ENCODE measurements at places on chromosomes 5 and 9.

- H3K27ac ChIP-seq: no peak overlapping the region
- no peaks in the 10 kb centered on the region for H3K36me3 ChIP-seq
- DNase-seq: no peak
- no peak overlapping the region for H3K4me3 ChIP-seq
- H3K27me3 ChIP-seq: no peaks in the 10 kb centered on the region
- no peaks in the 10 kb centered on the region for H3K4me1 ChIP-seq
Measured at GRCh38 chr5:162654661-162655405, 587.3 kb downstream of the GABRG2 start.

GRCh38 chr5:136032564-136032963 lies 3.8 kb downstream of the TGFBI start:
- H3K4me1 ChIP-seq: peaks cover 66% of the 10 kb centered on the region
- peak overlapping the region; percentile 81 for H3K4me3 ChIP-seq
- peak overlapping the region; percentile 90 for H3K27ac ChIP-seq

- H3K4me1 ChIP-seq: no peaks in the 10 kb centered on the region
- H3K27ac ChIP-seq: no peak overlapping the region
- no peak for DNase-seq
- no peaks in the 10 kb centered on the region for H3K27me3 ChIP-seq
Measured at GRCh38 chr5:151216781-151217180, 7.1 kb downstream of the CCDC69 start.

DNA sequence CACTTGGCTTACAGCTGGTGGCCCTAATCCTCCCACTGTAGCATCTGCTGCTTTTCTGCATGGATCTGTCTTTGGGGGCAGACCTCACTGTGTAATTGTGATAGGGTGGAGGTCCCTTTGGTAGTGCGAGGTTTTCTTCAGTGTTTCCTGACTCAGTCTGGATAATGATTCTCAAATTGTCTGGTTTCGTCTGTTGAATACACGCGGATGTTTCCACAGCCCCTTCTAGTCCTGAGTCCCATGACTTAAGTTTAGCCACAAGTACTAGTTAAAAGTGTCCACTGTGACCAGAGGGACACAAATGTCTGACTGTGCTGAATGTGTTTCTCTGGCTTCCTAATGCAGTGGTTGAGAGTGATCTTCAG lies 70.5 kb downstream of the LMNB1 start:
- H3K36me3 ChIP-seq: no peaks in the 10 kb centered on the region
- no peaks in the 10 kb centered on the region for H3K4me1 ChIP-seq
- no peak overlapping the region for H3K27ac ChIP-seq
- H3K4me3 ChIP-seq: no peak overlapping the region

- no peak overlapping the region for H3K27ac ChIP-seq
- DNase-seq: no peak
- no peak overlapping the region for H3K4me3 ChIP-seq
- H3K36me3 ChIP-seq: peaks cover 38% of the 10 kb centered on the region
- no peaks in the 10 kb centered on the region for H3K27me3 ChIP-seq
Measured at GRCh38 chr5:5466227-5466626, 43.8 kb downstream of the ICE1 start.

GRCh38 chr9:84254972-84255371 lies 85.6 kb downstream of the SLC28A3 start:
- H3K36me3 ChIP-seq: no peaks in the 10 kb centered on the region
- no peak overlapping the region for H3K27ac ChIP-seq
- no peaks in the 10 kb centered on the region for H3K4me1 ChIP-seq
- no peak overlapping the region for H3K4me3 ChIP-seq

DNA sequence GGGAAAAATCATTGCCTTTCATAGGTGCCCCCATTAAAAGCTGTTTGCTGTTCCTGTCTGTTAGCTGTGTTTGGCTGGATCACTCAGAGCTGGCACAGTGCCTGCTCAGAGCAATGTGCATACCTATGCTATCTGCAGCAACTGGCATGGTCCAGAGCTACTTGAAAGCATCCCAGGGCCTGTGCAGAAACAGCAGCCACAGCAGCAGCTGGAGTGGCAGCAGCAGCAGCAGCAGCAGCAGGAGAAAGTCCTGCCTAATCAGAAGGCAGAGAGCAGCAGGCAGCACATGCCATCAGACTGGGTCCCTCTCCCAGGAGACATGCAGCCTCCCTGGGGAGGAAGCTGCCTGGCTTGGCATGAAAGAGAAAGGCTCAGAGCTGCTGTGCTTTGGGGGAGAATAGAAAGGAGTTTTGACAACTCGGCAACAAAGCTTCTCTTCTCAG lies 243.8 kb upstream of the WWC1 start:
- no peak overlapping the region for H3K4me3 ChIP-seq
- no peaks in the 10 kb centered on the region for H3K4me1 ChIP-seq
- H3K27me3 ChIP-seq: no peaks in the 10 kb centered on the region
- no peak overlapping the region for H3K27ac ChIP-seq
- peak; percentile 17 for DNase-seq

GRCh38 chr5:88824141-88824540 lies 58.8 kb downstream of the MEF2C start:
- no peaks in the 10 kb centered on the region for H3K36me3 ChIP-seq
- no peak overlapping the region for H3K4me3 ChIP-seq
- H3K27ac ChIP-seq: no peak overlapping the region
- H3K27me3 ChIP-seq: no peaks in the 10 kb centered on the region
- peaks cover 45% of the 10 kb centered on the region for H3K4me1 ChIP-seq

- no peak overlapping the region for H3K27ac ChIP-seq
- peaks cover 22% of the 10 kb centered on the region for H3K4me1 ChIP-seq
- H3K36me3 ChIP-seq: peaks cover 24% of the 10 kb centered on the region
- H3K27me3 ChIP-seq: no peaks in the 10 kb centered on the region
- H3K4me3 ChIP-seq: no peak overlapping the region
Measured at GRCh38 chr9:129832982-129833381, 2.1 kb downstream of the C9orf78 start.

GRCh38 chr9:84261070-84261746 lies 79.3 kb downstream of the SLC28A3 start:
- peak overlapping the region; percentile 68 for H3K4me3 ChIP-seq
- no peak overlapping the region for H3K27ac ChIP-seq
- peak; percentile 85 for DNase-seq
- no peaks in the 10 kb centered on the region for H3K36me3 ChIP-seq

GRCh38 chr5:154526231-154527226 lies 48.5 kb upstream of the HAND1 start:
- H3K4me1 ChIP-seq: 0 out of 2 replicates have a peak, but pooled peaks cover 6% of the 10 kb centered on the region
- H3K27me3 ChIP-seq: peaks cover 24% of the 10 kb centered on the region
- DNase-seq: no peak
- no peak overlapping the region for H3K4me3 ChIP-seq
- H3K36me3 ChIP-seq: no peaks in the 10 kb centered on the region
- no peak overlapping the region for H3K27ac ChIP-seq

- no peak overlapping the region for H3K27ac ChIP-seq
- H3K4me1 ChIP-seq: no peaks in the 10 kb centered on the region
- no peaks in the 10 kb centered on the region for H3K36me3 ChIP-seq
- no peak for DNase-seq
Measured at GRCh38 chr5:20494706-20495105, 506.7 kb upstream of the CDH18 start.

DNA sequence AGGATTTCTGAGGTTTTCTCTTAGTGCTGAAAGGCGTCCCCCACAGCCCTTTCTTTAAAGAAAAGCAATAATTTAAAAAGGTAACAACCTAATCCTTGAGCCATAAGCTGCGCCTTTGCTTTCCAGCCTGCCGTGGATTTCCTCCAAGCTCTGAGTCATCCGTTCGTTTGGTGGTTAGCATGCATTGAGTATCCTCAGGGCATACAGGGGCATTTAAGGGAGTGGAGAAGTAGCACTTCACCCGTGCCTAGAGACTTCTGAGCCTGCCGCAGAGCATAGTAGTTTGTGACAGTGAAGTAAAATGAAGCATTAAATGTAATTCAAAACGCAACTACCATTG lies 892 bp upstream of the TNC start:
- no peaks in the 10 kb centered on the region for H3K36me3 ChIP-seq
- peak overlapping the region; percentile 79 for H3K27ac ChIP-seq
- peak overlapping the region; percentile 91 for H3K4me3 ChIP-seq
- peaks cover 45% of the 10 kb centered on the region for H3K4me1 ChIP-seq
- no peaks in the 10 kb centered on the region for H3K27me3 ChIP-seq

DNA sequence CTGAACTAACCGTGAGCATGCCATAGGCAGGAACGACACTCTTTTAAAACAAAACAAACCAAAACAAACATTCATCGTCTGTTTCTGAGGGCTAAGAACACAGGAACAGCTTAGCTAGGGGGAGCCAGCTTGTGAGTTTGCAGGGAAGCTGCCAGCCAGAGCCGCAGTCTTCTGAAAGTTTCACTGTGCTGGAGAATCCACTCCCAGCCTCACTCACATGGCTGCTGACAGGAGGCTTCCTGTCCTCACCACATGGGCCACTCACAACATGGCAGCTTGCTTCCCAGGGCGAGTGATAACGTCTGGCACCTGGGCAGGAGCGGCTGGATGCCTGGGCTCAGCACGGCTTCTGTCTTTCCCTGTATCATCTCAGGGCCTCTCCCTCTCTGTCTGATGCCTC lies 275.2 kb downstream of the MSX2 start:
- H3K4me3 ChIP-seq: no peak overlapping the region
- H3K27me3 ChIP-seq: no peaks in the 10 kb centered on the region
- H3K4me1 ChIP-seq: no peaks in the 10 kb centered on the region

- H3K4me3 ChIP-seq: no peak overlapping the region
- H3K36me3 ChIP-seq: no peaks in the 10 kb centered on the region
- no peak for DNase-seq
- H3K27ac ChIP-seq: no peak overlapping the region
- no peaks in the 10 kb centered on the region for H3K27me3 ChIP-seq
Measured at GRCh38 chr5:106822851-106823250, 847.9 kb downstream of the EFNA5 start.

GRCh38 chr9:137411645-137412380 lies 11.1 kb downstream of the EXD3 start:
- H3K4me1 ChIP-seq: peaks cover 14% of the 10 kb centered on the region
- no peak overlapping the region for H3K4me3 ChIP-seq
- no peaks in the 10 kb centered on the region for H3K36me3 ChIP-seq
- H3K27ac ChIP-seq: no peak overlapping the region

DNA sequence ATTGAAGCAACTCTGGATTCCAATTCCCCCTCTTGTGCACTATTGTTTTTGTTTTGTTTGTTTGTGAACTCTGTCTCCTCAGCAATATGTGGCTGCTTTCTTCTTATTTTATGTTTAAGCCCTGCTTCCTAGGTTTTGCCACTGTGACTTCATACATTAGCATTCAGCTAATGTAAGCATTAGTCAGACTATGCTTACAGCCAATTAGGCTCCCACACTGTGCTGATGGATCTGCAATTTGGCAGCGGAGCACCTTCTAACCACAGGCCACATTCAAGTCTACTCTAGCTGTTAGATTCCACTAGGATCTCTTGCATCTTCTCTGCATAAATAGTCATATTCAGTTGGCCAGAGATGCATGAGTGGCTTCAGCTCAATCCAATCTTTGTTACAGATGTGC lies 9.6 kb upstream of the BICD2 start:
- DNase-seq: peak; percentile 96
- no peak overlapping the region for H3K4me3 ChIP-seq
- H3K36me3 ChIP-seq: no peaks in the 10 kb centered on the region
- peaks cover 8% of the 10 kb centered on the region for H3K4me1 ChIP-seq

DNA sequence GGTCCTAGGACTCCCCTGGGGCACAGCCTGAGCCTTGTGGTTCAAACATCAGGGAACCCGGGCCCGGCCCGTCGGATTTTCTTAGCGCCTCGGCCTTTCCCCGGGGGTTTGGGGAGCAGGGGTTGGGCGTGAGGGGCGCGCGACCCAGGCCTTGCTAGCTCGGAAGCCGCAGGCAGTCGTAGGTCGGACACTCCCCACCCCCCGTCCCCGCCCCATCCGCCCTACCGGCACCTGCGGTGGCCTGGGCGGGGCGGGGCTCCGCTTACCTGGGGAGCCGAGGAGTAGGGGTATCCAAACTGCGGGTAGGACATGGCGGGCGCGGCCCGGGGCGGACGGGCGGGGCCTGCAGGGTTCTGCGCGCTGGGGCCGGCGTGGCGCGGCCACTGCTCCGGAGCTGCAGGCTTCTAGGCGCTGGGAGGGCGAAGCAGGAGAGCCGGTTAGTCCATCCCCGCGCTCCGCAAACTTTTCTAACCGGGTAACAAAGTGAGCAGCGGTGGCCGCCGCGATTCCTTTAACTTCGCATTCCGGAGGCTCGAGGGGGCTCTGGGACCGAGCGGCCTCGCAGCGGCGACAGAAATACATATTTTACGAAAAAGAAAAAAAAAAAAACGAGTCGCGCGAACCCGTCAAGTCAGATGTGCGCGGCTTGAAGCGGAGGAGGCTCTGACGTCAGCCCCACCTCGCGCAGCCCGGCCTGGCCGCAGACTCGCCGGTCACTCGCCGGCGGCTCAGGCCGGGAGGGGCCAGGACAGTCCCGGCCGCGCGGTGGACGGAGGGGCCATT lies at the start of gene IRX4:
IRX4 (minus strand) TSS at position 589 of the 783 bp plus-strand sequence; CDS start at position 311, 278 bp downstream.
- no peaks in the 10 kb centered on the region for H3K4me1 ChIP-seq
- DNase-seq: peak; percentile 45
- peaks cover 79% of the 10 kb centered on the region for H3K27me3 ChIP-seq

- no peak overlapping the region for H3K27ac ChIP-seq
- no peaks in the 10 kb centered on the region for H3K36me3 ChIP-seq
- no peak overlapping the region for H3K4me3 ChIP-seq
- no peaks in the 10 kb centered on the region for H3K27me3 ChIP-seq
- H3K4me1 ChIP-seq: no peaks in the 10 kb centered on the region
- peak; percentile 82 for DNase-seq
Measured at GRCh38 chr9:111798786-111799185, 4.0 kb upstream of the SHOC1 start.

DNA sequence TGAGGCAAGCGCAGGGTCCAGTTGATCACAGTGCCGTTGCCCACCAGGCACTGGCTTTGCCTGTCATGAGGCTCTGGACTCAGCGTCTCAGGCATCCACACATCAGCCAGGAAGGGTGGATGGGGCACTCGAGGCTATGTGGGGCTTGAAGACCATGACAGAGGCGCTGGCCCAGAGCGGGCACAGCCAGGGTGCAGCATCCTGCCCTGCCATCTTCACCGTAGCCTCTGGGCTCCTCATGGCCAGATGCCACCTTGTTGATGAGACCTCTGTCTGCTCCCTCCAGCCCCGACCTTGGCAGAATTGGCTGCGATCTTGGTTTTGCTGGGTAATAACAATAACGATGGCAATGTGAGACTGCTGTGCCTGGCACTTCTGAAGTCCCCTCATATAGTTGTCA lies 404.2 kb upstream of the IRX2 start:
- H3K27me3 ChIP-seq: no peaks in the 10 kb centered on the region
- H3K36me3 ChIP-seq: no peaks in the 10 kb centered on the region
- no peak overlapping the region for H3K27ac ChIP-seq
- no peak overlapping the region for H3K4me3 ChIP-seq

DNA sequence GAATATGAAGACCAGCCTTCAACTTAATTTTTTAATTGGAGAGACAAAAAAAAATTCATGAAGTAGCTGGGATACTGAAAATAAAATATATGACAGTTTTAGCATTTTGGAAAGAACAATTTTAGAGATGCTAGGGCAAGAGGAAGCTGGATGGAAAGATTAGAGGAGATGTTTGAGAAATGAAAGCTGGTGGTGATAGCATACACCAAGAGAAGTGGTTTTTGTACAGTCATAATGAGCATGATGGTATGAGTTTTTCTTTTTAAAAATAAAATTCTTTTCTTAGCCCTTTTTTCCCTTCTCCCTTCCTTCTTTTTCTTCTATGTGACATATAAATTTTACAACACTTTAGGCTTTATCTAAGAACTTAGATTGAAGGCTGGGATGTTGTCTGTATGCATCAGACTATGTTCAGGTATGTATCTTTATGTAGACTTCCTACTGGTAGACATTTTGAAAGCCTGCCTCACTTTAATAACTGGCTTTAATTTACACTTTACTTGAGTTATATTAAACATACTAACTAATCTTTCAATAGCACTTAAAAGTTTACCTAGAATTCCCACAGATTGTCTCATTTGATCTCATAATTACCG lies 522.5 kb downstream of the TLE4 start:
- no peaks in the 10 kb centered on the region for H3K4me1 ChIP-seq
- no peaks in the 10 kb centered on the region for H3K27me3 ChIP-seq
- DNase-seq: no peak

GRCh38 chr9:131889437-131890251 lies 149.8 kb upstream of the RAPGEF1 start:
- H3K27ac ChIP-seq: no peak overlapping the region
- no peak for DNase-seq
- no peaks in the 10 kb centered on the region for H3K27me3 ChIP-seq
- H3K4me1 ChIP-seq: no peaks in the 10 kb centered on the region

All from GM23248 (cell line).